ENCODE measurements at places on chromosomes 5 and 9.

DNA sequence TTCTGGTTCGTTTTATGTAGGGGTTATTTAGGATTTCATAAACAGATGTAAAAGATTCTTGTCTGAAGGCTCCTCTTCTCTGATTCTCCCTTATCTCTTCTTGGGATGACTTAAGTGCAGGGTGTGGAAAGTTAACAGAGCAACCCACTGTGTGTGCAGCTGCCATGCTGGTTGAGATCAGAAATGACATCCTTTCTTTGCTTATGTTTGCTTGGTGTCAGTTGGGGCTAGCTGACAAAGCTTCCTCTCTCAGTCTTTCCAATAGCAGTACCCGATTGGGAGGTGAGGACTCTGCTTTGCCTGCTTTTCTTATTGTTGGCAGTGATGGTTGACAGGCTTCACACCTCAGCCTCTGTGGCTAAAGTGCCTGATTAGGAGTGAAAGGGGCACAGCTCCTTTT lies 26.5 kb downstream of the OGN start:
- ATAC-seq: no peak

DNA sequence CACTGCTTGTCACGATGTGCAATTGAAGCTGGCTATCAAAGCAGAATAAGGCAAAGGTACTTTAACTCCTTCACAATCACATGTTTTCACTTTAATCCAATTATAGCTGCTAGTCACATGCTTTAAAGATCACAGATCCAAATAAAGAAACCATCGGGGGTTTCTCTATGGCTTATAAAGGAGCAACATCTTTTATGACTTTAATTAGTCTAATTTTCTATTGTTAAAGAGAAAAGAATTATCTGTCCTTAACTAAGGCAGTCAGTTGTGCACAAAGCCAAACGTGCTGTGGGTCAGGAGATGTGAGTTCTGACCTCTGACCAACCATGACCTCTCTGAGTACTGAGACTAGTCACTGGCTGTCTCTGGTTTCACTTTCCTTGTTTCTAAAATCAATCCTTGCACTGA lies 561.1 kb downstream of the RAB3C start:
- ATAC-seq: no peak

DNA sequence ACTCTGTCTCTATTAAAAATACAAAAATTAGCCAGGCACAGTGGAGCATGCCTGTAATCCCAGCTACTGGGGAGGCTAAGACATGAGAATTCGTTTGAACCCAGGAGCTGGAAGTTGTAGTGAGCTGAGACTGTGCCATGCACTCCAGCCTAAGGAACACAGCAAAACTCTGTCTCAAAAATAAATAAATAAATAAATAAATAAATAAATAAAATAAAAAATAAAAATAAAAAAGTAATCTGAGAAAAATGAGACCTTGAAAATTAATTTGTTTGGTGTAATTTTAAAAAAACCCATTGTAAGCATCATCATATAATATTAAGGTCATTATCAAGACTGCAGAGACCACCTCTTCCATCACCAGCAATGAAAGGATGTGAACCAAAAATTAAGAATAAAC lies 997.1 kb downstream of the CDH18 start:
- no peak for ATAC-seq

GRCh38 chr5:78016863-78017529 lies 240.9 kb upstream of the TBCA start:
- no peak for ATAC-seq

Data from SK-N-SH treated with all-trans-retinoic acid at 6 μM for 48 hours (cell line).